ENCODE measurements at places on chromosomes 7 and 10. TPM values are rescaled to one million over a fixed set of nuclear protein-coding genes. Genes with fewer than 3 reads are reported as not detected.
A peak's percentile ranks its signal among the peaks of the same experiment; 100 is the strongest.

DNA sequence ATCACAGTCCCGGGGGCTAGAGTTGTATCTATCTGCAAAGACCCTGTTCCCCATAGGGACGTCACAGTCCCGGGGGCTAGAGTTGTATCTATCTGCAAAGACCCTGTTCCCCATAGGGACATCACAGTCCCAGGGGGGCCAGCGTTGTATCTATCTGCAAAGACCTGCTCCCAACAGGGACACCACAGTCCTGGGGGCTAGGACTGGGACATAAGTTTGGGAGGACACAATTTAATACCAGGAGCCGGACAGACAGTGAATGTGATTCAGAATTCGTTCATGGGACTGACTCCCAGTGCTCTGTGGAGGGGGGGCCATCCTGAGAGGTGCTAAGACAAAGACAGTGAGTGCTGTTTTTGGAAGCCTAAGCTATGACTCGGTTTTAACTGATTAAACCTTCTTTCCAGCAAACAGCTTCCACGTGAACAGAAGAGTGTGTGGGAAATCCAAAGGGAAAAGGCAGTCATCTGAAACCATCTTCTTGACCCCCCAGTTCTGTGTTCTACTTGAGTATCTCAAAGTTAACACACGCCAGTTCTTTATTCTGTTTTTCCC is 153.0 kb downstream of the DIP2C start:
- no peak for DNase-seq

GRCh38 chr7:101733713-101734475 is 83.5 kb upstream of the CUX1 start:
- DNase-seq, result peak; percentile 47

- no peak for DNase-seq
Observed at GRCh38 chr10:78539247-78539766, 505.6 kb downstream of the RPS24 start.

DNA sequence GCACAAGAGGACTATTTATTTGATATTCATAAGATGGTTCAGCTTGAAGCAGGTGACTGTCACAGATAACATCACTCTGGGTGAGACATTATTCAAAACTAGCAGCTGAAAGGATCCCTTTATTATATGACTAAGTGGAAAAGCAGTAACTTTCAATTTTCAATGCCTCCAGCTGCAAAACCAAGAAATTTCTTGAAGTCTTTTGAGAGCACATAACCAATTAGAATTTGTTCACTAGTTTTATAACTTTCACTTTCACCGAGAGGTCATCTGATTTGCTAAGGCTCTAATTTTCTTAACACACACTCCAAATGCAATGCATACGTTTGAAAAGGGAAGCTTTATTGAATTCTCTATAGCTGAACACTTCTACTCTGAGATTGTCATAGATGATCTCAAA is 88.6 kb upstream of the KLF14 start:
- DNase-seq, result no peak

GRCh38 chr10:44972874-44973306 is 5.7 kb downstream of the DEPP1 start:
- no peak for DNase-seq

Gene ACSL5
- total RNA-seq, result 301 TPM

Gene AHR
- total RNA-seq, result 33.0 TPM

Gene TMEM184A
- 57.6 TPM for total RNA-seq

Gene C10orf62
- total RNA-seq, result not detected

DNA sequence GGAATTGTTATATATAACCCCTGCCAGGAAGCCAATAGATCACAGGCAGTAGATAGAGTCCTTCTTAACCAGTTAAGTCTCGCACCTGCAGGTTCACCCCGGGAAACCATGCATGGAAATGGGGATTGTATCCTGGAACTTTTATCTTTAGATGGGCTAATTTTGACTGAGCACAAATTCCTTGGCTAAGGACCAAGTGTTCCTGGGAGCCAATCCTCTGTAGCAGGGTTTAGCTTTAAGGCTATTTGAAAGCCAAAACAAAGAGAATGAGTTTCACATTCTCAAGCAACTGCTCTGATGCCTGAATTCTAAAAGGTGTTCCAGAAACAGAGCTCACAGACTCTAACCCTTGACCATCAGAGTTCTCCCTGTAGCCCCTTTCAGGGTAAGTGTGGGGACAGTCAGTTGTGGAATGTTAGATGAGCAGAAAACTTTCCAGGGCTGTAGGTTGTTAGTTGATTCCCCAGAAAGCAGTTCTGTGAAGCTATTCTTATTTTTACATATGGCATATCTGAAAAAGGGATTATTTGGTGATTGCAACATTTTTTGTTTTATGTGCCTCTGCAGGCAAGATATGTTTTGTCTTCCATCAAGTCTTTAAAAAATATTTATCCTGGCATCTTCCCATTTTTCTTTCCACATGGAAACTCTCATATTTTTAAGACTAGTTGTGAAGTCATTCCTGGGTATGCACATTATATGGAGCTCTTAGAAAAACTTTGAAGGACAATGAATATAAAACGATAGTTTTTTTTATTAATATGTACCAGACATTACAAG is 16.2 kb upstream of the NPVF start:
- no peak for DNase-seq

DNA sequence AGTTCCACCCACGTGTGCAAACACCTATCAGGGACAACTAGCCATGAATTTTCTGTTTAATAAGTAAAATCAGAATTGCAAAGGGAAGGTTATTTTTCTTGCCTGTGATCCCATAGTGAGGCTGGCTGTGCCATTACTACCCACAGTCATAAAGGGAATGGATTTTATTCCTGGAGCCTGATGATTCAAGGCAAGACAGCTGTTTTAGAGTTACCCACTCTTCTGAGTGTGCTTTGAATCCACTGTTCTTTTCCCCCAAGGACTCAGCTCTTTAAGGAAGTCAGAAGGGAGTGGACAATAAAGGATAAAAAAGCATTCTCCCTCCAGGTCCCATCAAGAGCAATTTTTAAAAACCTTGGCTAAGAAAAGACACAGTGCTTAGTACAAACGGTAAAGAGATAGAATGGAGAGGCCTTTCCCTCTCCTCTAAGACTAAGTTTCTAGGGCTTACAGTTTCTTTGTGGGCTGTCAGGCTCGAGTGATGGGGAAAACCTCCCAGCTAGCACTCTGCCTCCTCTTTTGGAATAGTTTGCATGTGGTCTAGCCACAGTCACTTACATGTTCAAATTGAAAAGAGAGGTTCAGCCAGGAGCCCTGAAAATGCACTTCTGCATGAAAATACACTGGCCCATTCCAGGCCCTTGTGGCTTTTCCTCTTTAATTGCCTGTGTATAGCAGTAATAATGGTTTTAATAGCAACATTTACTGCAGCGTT is 5.1 kb upstream of the LRRC4 start:
- no peak for DNase-seq

DNA sequence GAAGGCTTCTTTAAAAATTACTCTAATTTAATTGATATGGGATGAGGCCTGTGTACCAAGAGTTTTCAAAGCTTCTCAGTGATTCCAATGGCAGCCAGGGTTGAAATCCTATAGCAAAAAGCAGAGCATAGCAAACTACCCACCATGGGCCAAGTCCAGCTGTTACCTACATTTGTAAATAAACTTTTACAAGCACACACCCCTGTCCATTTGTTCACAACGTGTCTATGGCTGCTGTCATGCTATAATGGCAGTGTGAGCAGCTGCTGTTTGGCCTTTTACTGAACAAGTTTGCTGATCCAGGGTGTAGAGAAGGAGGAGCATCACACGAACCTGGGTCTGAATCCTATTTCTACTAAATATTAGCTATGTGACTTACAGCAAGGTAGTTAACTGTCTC is 50.0 kb downstream of the NPY start:
- no peak for DNase-seq

DNA sequence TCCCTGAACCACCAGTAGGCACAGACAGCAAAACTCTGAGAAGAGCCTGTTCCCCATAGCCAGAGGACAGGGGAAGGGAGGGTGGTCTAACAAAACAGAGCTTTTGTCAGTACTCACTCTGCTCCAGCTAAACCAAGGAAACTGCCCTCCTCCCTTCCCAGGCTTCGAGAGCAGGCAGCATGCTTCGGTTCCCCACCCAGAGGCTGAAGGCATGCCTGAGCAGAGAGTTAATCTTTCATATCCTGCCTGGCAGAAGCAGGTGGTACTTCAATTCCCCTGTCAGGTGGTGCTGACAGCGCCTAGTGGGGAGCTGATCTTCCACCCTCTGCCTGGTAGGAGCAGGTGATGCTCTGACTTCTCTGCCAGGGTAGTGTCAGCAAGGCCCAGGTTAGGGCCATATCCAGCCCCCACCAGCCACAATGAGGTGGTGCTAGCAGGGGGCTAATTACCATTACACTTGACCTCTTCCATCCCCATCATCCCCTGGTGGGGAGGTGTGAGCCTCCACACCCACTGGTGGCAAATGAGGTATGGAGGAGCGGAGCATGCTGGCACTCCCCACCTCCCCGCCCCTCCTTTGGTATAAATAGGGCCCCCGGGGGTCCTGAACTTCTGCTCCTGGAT is 35.1 kb downstream of the SDK1 start:
- DNase-seq, result no peak

DNA sequence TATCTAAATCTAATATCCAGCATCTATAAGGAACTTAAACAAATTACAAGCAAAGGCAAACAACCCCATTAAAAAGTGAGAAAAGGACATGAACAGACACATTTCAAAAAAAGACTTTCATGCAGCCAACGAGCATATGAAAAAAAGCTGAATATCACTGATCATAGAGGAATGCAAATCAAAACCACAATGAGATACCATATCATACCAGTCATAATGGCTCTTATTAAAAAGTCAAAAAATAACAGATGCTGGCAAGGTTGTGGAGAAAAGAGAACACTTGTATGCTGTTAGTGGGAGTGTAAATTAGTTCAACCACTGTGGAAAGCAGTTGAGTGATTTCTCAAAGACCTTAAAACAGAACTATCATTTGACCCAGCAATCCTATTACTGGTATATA is 334.4 kb upstream of the CACNA2D1 start:
- no peak for DNase-seq

- DNase-seq, result no peak
Observed at GRCh38 chr10:32318476-32318896, 28.5 kb downstream of the EPC1 start.

- DNase-seq, result no peak
Observed at GRCh38 chr7:114864278-114864677, 57.6 kb upstream of the MDFIC start.

- no peak for DNase-seq
Observed at GRCh38 chr10:67926951-67927350, 42.5 kb downstream of the SIRT1 start.

DNA sequence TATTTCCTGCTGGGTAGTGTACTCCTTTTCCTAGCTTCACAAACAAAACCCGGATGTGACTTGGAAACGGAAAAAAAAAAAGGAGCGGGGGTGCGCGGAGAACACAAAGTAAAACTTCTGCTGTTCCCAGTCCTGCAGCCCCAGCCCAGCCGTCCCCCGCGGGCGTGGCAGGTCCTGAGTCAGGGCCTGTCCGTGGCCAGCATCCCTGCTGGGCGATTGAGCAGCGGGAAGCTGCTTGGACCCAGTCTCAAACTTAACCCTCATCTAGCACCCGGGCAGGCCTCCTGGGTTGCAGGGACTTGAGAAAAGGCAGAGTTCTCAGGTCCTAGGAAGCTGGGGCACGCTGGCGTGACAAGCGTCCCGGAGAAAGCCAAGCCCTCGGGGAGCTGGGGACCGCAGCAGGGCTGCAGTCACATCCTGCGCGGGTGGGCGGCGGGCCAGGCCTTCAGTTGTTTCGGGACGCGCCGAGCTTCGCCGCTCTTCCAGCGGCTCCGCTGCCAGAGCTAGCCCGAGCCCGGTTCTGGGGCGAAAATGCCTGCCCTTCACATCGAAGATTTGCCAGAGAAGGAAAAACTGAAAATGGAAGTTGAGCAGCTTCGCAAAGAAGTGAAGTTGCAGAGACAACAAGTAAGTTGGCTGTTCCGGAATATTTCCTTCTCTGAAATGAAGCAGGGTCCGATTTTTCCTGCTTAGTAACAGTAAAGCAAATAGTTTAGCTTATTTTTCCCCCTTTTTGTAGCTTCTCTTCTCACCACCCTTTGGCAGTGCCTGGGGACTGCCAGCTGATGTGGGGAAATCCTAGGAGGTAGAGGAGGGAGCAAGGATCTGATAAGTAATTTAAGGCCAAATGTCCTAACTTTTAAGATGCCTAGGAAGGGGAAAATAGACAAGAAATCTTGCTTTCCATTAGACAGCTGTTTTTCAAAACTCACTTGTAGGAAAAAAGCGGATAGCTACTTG is at the start of gene GNG11:
GNG11 (plus strand) TSS at position 129 of the 960 bp plus-strand sequence; CDS start at position 532, 403 bp downstream.
- peak; percentile 45 for DNase-seq

DNA sequence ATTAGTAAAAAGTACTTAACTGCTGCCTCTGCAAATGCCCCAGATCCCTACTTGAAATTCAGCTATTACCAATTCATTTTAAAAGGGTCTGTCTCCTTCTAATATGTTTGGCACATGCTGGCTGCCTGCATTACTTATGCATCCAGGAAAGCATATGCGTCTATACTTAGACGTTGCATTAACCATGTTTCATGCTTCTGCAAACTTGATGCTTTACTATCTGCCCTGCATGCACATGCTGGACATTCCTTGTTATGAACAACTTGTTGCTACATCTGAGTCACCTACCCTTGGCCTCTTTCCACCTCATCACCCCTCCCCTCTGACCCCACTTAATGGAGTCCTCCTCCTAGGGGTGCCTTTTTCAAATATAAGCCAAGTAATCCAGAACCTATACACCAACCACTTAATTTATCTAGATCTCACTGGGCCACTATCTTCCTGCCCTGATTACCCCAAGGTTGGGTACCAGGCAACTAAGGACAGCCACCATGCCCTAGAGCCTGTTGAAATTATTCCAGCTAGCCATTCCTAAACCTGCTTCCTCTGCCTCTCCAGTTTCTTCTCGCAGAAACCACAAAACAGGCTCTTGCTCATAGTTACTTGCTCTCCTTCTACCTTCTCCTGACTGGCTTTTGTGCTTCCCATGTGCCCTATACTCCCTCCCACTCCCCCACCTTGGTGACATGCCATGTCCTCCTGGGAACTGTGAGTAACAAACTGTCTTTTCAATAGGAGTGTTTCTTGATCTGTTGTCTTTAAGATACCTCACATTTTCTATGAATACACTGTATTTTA is 1187.9 kb downstream of the REEP3 start:
- no peak for DNase-seq

- DNase-seq, result no peak
Observed at GRCh38 chr7:711922-712380, 14.5 kb upstream of the DNAAF5 start.

Gene RTKN2
- 1.1 TPM for total RNA-seq

DNA sequence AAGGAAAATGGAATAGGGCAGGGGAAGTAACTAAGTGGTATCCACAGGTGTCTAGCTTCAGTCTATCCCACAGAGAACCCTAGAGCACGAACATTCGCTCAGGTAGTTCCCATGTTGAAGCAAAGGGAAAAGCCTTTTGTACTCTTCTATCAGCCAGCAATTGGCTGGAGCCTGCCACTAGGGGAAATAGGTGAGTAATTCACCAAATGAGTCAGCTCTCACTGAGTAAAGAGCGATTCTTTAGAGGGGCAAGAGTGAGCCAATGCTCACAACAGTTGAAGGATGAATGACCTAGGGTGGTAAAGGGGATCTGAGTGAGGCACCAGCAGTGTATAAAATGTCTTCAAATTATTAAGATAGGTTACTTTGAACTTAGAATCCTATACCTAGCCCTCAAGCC is 94.1 kb upstream of the ZNF800 start:
- DNase-seq, result no peak

Gene SORBS1
- total RNA-seq, result 20.6 TPM

GRCh38 chr7:87918740-87919139 is 15.3 kb upstream of the ADAM22 start:
- DNase-seq, result no peak

Gene ATRNL1
- total RNA-seq, result 9.0 TPM

Gene DOCK4
- 11.5 TPM for total RNA-seq
